Stimulated activated CD8-positive, alpha-beta memory T cell treated with anti-CD3 and anti-CD28 coated beads, Interleukin-2, amount 100 ng/mL, for 1 hour (primary cell): ENCODE measurements at places on chromosomes 4 and X.

GRCh38 chr4:169765835-169766234 lies 8.1 kb upstream of the HPF1 start:
- no peak for DNase-seq

- no peak for DNase-seq
Measured at GRCh38 chr4:97106161-97106560, 1037.1 kb downstream of the STPG2 start.

- DNase-seq = no peak
Measured at GRCh38 chr4:162229670-162230069, 65.9 kb upstream of the FSTL5 start.

- no peak for DNase-seq
Measured at GRCh38 chrX:21840193-21840545, 752 bp downstream of the MBTPS2 start.
